ENCODE measurements at places on chromosomes 16 and 17.

DNA sequence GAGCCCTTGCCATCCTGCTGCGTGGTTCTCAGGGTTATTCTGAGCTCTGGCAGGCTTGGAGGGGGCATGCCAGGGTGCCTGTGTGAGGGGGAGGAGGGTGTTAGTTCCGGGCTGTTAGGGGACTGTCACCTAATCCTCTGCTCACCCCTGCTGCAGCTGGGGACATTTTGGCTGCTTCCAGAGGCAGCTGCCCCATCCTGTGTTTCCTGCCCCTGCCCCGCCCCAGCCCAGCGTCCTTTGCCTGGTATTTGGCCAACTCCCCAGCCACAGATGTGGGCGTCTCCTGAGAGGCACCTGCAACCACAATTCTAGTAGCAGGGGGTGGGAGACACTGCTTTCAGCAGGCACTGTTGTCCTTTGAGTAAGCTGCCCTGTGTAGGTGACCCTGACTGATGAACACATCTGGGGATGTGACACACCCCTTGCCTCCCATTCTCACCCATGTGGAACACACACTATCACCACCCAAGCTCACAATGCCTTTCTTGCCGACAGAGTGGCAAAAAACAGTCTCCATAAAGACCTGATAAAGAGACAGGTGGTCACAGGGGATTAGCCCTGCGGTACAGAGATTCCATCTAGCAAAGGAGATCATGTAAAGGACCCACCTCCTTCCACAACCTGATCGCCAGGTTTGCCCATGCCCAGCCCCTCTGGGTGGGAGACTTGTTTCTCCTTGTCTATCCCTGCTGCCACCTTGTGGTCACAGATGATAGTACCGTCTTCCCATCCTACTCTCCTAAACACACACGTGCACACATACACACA, at the start of gene CHRNE:
TSS of gene CHRNE (minus strand) at position 48 of the 768 bp plus-strand sequence. CDS start at position 13, 35 bp downstream.
- peak; percentile 52 for DNase-seq

DNA sequence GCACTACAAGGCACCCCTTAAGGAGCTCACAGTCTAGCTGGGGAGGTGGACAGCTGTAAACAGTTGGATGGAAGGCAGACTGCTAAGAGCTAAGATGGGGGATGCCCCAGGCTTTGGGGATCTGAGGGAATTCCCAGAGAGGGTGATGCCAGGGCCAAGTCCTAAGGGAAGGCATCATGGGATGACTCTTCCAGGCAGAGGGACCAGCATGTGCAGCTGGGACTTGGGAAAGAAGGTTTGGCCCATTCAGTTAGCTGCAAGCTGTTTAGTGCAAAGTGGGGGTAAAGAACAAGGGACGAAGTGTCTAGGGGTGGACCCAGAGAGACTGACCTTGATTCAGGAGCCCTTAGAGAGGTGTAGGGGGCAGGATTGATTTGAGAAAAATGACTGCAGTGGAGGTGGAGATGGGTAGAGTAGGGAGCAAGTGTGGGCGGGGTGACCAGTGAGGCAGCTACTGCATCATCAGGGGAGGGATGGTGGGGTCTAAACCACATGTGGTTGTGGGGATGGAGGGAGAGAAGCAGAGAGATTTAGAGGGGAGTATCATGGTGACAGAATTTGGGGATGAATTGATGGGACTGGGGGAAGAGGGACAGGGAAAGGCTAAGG, 27.1 kb upstream of the PHF12 start:
- no peak for DNase-seq

DNA sequence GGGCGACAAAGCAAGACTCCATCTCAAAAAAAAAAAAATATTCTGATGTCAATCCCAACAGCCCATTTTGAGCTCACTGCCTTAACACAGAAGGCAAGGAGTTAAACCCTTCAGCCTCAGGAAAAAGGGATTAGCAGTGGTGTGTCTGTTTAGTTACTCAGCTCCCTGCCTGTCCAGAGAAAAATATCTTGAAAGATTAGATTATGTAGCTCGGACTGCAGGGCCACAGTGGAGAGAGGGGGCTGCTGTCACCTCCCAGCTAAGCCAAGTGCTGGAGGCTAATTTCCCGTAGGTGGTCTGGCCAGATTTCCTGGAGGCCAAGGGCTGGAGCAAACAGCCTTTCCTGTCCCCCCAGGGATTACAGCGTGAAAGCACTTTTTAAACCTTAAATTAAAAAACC, 50.3 kb downstream of the C16orf95 start:
- DNase-seq: no peak

- DNase-seq: no peak
These were observed 80.6 kb downstream of the MGAT5B start for GRCh38 chr17:76948726-76949342.

DNA sequence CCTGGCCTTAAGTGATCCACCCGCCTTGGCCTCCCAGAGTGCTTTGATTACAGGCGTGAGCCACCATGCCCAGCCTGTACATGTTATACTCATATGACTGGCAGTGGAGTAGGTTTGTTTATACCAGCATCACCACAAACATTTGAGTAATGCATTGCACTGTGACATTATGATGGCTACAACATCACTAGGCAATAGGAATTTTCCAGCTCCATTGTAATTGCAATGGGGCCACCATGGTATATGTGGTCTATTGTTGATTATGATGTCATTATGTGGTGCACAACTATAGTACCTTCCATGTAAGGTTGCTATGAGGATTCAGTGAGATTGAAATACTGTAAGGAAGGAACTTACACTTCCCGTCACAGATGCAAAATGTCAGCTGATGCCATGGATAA, 168.9 kb downstream of the COPRS start:
- DNase-seq: no peak

DNA sequence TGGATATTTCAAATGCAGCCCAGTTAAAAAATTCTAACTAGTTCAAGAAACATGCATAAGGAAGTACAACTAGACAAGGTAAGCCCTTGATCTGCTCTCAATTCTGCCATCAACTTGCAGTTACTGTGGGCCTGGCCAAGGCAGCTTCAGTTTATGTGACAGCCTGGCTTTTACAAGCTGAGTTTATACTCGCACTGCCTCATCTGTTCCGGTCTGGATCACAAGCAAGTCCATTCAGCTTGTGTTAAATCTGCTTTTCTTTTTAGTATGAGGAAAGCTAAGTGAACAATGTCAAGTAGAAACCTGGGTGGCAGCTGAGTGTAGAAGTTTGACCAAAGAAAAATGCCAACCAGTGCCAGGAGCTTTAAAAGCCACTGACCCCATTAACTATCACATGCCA, 76.6 kb upstream of the CORO6 start:
- no peak for DNase-seq

- DNase-seq: no peak
These were observed 61.9 kb downstream of the BANP start for GRCh38 chr16:88013091-88013609.

DNA sequence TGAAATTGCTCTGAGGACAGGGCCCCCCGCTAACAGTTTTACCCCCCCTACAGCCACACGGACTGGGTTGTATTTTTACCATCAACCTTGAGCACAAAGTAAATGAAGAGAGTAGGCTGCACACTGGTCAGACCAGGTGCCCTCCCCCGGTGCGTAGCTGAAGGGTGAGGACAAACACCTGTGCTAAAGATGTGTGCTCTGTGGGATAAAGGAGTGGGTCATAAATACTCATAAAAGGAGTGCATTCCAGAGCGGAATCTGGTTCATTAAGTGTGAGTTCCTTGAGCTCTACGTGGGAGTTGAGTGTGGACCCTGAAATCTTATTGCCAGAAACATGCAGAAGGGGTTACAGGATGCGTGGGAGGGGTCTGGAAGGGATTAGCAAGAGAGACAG, 217.0 kb downstream of the CCDC182 start:
- DNase-seq: no peak

GRCh38 chr16:69798466-69798865, 36.3 kb downstream of the WWP2 start:
- DNase-seq: no peak

GRCh38 chr16:23537390-23537789, 19.8 kb downstream of the EARS2 start:
- DNase-seq: no peak

GRCh38 chr17:78707923-78708322, 74.2 kb downstream of the CYTH1 start:
- no peak for DNase-seq

DNA sequence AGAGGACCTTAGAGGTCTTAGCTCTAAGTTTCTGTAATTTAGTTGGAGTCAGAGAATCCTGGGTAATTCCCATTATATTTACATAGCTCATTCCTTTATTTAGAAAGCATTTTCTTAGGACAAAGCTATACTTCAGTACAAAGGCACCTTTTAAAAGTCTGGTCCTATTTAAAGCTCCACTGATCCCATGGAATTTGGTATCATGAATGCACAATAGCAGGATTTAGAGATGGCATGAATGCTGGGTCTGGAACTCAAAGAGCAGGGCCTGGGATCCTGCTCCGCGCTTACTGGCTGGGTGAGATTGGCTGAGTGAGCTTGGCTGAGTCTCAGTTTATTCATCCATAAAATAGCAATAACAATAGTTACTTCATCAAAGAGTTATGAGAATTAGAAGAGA, 4.8 kb downstream of the KRT23 start:
- no peak for DNase-seq

DNA sequence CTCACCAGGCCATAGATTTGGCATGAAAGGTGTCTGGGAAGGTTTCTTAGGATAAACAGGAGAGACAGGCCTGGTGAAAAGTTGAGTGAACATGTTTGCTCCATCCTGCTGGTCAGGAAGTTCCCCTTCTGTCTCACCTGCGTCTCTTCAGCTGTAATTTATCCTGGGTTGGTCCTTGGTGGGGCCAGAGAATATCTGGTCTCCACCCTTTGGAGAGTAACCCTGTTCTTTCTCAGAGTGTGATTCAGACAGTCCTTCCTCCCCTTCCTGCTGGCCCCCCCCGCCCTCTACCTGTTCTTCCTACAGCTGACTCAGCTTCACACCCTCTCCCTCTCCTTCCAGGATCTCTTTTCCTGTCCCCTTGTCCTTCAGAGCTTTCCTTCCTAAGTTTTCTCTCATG, 17.1 kb downstream of the MINK1 start:
- no peak for DNase-seq

DNA sequence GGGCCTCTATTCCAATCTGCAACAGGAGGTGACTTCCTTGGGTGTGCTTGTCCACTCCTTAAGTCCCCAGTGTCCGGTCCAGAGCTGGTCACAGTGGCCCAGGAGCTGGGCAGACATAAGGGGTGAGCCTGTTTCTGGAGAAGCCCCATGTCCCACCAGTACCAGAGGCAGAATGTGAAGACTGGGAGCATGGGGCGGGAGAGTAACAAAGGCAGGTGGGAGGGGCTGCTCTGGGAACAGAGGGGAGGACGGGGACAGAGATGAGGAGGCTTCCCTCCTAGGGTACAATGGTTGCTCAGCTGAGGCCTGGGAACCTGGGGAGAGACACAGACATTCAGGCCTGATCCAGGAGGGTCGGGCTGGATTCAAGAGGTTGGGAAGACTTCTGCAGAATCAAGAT, 323.3 kb upstream of the TNRC6C start:
- DNase-seq: no peak

DNA sequence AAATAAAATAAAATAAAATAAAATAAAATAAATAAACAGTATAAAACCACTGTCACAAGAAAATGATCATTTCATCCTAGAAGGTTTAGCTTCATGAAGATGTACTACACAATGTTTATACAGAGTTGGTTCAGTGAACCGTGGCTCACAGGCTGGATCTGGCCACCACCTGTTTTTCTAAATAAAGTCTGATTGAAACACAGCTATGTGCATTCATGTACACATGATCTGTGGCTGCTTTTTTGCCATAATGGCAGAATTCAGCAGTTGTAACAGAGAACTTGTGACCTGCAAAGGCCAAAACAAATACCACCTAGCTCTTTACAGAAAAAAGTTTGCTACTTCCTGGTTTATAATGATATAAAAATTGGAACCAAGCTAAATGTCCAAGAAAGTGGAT, 12.6 kb upstream of the RPRML start:
- no peak for DNase-seq

DNA sequence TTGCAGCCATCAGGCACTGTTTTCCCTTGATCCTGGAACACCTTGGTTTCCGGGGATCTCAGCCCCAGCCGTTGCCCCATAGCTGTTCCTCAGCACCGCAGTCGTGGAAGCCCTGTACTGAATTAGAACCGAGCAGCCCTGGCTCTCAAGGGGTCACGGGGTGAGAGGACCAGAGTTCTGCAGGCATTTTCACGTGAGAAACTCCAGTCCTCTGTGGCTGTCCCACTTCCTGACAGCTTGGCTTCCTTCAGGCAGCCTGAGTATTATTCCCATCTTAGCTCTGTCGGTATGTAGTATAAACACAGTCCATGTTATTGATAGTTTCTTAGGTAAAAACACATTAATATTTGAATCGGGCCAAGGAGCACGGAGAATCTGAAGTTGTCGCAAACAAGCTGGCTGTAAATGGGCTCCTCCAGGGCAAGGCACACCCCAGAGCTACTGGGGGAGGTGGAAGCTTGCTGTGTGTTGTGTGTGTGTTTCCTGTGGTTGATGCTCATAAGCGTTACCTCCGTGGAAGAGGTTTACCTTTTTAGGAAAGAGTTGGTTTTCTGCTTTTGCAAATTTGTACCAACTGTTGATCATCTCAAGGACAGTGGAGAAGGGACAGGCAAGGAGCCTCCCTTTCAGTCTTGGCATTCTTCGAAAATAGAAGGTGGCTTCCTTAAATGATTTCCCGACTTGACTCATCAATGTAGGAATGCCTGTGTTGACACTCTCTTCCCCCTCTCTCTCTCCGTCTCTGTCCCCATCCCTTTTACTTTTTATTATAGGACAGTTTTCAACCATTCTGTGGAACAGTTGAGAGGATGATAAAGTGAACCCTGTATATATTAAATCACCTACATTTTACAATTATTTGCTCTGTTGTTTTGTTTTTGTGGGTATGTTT, 208.9 kb upstream of the CHMP6 start:
- no peak for DNase-seq

- DNase-seq: peak; percentile 88
These were observed 626 bp downstream of the SPAG7 start for GRCh38 chr17:4966844-4967538.

DNA sequence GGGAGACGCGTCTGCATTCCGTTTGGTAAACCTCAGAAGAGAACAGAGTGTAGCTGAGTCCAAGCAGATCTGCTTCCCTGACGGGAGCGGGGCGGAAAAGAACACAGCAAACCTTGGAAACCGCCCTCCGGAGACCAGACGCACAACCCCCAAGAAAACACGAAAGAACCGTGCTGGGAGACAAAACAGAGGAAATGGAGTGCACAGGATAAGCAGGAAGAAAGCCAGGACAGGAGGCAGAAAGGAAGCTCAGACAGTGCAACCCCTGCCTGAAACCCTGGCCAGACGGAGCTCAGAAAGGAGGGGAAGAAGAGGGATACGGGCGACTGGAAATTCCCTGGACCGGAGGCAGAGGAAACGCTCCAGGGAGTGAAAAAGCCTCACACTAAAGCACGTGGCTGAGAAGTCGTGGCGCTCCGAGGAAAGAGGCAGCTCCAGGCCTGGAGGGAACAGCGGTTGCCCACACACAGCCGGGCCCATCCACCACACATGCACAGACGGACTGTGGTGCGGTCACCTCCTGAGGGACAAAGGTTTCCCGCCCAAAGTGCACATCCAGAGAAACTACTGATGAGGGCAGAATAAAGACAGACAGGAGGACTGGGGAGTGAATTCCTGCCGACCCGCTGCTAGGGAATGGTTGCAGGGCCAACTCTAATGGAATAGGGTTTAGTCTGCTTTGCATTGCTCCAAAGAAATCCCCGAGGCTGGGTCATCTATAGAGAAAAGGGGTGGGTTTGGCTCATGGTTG, 10.2 kb downstream of the DPEP1 start:
- DNase-seq: no peak
